ENCODE measurements at places on chromosomes 1 and 21.

GRCh38 chr1:17066361-17067068 lies 12.7 kb upstream of the SDHB start:
- DNase-seq = no peak

GRCh38 chr1:172163498-172164215 lies 256.8 kb upstream of the C1orf105 start:
- DNase-seq = no peak

DNA sequence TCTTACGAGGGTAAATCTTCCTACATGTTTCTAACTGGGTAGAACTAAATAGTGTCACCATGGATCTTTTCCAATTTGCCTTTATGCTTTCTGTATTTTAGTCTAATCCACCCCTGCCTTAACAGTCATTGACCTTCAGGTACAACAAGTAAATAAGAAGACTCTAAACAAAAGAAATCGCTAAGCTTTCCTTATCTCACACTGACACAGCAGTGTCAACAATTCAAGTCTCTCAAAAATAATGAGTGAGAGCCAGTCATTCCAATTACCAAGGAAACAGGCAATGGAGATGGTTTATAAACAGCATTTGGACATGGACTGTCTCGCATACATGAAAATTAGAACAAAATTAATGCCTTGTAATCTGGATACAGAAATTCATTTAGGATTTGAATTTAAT lies 365.8 kb downstream of the VAV3 start:
- no peak for DNase-seq

- DNase-seq = no peak
Measured at GRCh38 chr1:55506740-55507577, 291.8 kb upstream of the USP24 start.

- DNase-seq = no peak
Measured at GRCh38 chr1:47843781-47844557, 153.2 kb downstream of the TRABD2B start.

- no peak for DNase-seq
Measured at GRCh38 chr1:27592931-27593677, 10.8 kb downstream of the AHDC1 start.

GRCh38 chr1:106233511-106233910 lies 823.0 kb upstream of the PRMT6 start:
- no peak for DNase-seq

- no peak for DNase-seq
Measured at GRCh38 chr1:8437347-8437746, 119.4 kb downstream of the SLC45A1 start.

DNA sequence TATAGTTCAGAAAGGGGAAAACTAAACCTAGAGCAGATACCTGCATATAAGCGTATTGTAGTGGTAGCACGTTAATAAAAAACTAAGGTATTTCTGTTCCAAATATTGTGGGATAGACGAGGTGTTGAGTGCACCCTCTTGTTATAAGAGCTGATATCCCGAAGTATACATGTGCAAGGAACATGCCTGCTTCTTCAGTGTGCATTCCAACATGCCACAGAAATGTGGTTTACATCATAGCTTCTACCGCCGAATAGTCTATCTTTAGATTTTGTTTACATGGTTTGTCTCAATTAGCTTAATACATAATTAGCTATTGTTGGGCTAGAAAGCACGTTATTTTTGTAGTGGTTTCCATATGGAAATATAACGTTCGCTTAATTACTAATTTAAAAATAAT lies 2.2 kb downstream of the CHRM3 start:
- no peak for DNase-seq

DNA sequence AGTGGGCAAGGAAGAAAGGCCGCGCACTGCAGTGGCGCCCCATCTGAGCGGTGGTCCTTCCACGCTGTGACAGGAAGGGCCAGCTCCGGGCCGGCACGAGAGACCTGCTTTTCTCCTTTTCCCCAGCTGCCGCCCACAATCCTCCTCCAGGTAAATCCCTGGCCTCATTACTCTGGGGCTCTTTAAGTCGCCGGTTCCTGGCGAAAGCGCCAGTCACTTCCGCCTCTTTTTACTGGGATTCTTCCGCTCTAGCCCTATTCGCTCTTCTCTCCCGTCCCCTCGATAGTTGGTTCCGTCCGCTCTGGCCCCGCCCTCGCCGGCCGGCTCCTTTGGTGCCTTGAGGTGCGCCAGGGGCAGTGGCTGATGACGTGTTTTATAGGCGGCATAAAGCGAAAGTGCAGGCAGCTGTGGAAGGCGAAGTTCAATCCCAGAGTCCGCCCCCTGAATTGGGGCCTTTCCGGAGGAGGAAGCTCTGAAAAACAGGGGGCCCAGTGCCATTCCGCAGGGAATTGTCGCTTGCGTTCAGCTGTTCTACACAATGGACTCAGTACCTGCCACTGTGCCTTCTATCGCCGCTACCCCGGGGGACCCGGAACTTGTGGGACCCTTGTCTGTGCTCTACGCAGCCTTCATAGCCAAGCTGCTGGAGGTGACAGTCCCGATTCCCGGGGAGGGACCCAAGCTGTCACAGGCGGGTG lies 26.2 kb downstream of the MIA3 start:
- peak; percentile 99 for DNase-seq

- DNase-seq = peak; percentile 44
Measured at GRCh38 chr1:158002022-158002630, 8.7 kb downstream of the KIRREL1 start.

- no peak for DNase-seq
Measured at GRCh38 chr21:18153063-18153462, 91.6 kb upstream of the CHODL start.

DNA sequence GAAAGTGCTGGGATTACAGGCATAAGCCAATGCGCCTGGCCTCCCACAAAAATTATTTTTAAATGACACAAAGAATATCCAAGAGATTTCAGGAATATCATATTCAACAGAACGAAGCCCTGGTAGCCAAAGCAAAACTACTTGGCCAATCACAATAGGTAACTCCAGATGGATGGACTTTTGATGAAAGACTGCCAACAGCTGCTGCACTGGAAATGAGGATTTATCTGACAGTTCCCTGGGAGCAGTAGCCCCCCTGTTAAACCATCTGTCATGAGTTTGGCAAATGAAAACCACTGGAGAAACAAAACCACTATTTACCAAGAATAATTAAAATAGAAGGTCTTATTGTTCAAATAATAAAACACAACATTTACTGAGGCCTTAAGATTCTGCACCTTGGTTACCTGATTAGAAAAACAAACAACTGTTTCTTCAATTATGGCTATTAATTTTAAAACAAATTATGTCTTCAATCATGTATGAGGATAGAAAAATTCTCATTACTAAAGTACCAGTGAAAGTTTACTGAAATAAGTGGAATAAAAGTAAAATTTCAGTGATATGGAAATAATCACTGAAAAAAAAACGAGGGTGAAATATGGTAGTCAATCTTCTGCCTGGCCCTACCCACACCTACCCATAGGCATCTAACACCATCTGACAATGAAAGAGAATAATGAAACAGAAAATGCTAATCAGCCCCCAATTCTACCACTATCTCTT lies 34.3 kb upstream of the PSMG1 start:
- no peak for DNase-seq

DNA sequence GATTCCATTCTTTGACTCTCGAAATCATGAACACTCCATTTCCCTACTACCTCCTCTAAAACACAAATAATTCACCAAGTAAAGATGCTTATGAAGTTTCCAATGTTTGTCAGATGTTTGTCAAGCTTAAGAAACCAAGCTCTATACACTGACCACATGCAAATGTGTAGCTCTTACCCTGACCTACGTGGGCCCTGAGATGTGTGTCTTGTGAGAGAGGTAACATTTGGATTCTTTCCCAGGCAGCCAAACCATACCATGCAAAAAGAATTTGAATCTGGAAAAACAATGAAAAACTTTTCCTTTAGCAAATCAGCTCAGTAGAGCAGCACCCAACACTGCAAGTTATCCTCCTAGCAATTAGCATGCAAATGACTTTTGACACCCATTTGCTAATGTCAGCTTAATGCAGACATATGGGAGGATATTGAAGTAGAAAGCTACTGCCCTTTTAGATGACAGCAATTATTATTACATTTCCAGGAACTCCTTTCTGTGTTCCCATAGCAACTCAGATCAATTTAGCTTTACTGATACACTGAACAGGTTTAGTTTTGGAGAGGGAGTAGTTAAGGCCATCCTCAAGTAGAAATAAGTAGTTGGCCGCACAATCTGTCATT lies 83.2 kb upstream of the RGS4 start:
- DNase-seq = no peak

DNA sequence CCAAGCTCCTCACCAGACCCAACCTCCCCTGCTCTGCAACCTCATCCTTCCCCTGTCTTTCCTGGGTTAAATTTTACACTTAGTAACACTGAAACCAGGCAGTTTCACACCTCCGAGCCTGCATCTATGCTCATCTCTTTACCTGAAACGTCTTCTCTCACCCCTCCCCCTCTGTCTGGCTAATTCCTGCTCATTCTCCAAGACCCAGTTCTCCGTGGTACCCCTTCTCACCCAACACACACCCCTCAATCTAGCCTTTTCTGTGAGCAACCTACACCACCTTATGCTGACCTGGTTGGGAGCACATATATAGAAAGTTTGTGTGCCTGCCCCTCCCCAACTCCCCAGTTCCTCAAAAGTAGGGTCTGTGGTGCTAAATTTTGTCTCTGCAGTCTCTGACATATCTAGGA lies 3.7 kb upstream of the KIAA1614 start:
- no peak for DNase-seq

DNA sequence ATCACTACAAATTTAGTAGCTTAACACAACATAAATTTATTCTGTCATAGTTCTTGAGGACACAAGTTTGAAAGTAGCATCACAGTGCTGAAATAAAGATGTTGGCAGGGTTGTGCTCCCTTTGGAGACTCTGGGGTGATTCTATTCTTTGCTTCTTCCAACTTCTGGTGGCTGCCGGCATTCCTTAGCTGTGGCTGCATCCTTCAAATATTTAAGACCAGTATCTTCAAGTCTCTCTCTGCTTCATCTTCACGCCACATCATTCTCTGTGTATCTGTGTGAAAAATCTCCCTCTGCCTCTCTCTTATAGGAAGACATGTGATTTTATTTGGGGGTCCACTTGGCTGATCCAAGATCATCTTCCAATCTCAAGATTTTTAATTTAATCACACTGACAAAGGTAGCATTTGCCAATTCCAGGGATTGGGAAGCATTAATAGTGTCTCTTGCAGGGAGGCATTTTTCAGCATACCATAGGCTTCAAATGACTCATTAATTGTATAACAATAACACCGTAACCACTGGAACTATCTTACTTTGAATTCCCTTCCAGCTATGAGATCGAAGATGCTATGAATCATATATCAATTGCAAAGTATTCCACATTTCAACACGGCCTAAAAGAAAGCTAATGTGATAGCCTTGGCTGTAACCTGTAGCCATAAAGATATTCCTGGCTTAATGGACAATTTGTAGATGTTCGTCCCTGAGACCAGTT lies 74.6 kb downstream of the DPT start:
- no peak for DNase-seq

- no peak for DNase-seq
Measured at GRCh38 chr1:152118915-152119314, 3.7 kb upstream of the TCHH start.

GRCh38 chr1:25818569-25818968 lies 1.2 kb upstream of the MTFR1L start:
- DNase-seq = no peak

- DNase-seq = no peak
Measured at GRCh38 chr1:200359610-200360163, 50.1 kb downstream of the ZNF281 start.

DNA sequence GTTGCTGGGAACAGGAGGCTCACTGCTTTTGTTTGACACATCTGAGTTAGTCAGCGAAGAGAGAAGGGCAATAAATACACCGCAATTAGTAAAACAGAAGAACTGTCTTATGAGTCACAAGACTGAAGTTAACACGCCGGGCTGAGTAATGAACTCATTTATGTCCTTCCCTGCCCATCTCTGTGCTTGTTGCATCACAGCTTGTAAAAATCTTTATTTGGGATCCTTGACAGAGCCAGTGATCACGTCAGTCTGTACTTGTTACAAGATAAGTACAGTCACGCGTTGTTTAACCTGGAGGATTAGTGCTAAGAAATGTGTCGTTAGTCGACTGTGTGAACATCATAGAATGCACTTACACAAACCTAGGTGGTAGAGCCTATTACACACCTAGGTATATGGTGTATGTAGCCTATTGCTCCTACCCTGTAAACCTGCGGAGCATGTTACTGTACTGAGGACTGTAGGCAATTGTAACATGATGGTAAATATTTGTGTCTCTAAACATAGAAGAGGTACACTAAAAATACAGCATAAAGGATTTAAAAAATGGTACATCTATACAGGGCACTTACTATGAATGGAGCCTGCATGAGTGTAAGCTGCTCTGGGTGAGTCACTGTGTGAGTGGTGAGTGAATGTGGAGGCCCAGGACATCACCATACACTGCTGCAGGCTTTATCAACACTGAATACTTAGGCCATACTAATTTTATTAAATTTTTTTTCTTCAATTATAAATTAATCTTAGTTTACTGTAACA lies 272.2 kb downstream of the TNR start:
- DNase-seq = peak; percentile 83

DNA sequence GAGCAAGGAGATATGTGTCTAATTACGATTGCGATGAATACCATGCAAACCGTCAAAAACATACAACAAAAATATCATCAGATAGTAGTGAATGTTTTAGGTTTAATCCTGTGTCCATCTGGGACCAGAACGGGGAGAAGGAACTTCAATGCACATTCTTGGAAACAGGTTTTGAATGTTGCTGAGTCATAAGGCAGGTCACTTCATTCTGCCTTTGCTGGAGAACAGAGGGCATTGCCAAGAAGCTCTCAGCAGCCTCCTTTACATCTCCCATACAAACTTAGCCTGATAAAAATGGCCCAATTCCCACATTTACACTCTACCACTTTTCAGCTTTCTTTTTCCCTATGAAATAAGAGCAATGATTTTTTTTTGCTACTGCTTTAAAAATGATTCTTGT lies 78.0 kb upstream of the KCNJ6 start:
- no peak for DNase-seq

All from hepatocyte (in vitro differentiated cells).